HAP-1 (cell line): ENCODE measurements at places on chromosomes 16 and 17.
A peak's percentile ranks its signal among the peaks of the same experiment; 100 is the strongest.

DNA sequence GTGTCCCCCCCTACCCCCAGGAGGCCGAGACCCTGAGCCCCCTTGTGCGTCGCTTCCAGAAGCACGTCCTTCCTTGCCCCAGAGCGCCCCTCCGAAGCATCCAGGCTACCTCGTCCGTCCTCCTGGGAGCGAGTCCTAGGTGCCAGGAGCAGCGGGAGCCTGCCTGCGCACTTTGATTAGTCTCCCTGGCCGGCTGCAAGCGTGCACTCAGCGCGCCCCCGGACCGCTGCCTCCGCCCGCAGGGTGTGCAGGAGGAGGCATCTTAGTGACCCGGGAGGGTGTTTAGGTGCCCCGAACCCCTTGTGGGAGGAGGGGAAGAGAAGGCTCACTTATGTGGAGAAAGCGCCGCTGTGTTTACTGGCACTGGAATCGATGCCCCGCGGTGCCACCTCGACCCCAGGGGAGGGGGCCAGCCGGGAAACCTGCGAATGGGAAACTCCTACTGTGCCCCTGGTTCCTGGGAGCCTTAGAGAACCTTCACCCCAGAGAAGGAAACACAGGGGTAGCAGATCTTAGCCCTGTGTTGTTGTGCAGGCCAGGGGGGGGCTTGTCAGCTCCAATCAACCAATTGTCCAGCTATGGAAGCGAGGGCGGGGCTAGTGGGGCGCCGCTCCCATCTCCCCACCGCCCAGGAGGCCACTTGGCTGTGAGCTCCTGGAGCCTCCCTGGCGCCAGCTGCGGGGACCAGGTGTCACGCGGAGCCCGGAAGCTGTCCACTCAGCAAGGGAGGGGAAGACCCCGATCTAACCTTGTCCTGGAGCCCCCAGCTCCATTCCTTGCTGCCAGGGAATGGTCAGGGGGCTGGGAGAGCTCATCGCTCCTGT, 922.8 kb upstream of the EEF2KMT start:
- DNase-seq, result no peak

DNA sequence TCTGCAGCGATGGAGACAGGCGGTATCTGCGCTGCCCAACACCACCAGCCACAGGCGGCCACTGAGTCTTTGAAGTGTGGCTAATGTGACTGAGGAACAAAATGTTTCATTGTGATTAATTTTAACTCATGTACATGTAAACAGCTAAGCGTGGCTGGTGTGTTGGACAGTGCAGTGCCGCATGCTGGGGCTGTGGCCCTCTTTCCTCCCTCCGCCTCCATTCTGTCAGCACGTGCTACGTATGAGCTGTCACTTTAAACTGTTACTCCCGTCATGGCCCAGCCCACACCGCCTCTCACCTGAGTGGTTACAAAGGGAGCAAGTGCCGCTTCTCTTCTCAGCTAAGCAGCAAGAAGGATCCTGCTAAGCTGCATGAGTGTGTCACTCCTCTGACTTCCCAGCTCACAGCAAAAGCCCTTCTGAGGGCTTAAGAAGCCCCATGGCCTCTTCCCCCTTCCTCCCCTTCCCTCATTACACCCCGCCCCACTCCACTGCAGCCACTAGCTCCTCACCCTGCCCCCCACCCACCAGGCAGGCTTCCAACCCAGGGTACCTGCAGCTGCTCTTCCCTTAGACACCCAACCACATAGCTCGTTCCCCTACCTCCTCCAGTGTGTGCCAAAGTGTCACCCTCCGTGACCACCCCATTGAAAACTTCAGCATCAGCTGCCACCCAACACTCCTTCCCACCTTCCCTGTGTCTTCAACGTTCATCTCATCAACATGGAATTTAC, 15.0 kb downstream of the HASPIN start:
- DNase-seq, result no peak

GRCh38 chr17:28773736-28774135, 29.9 kb downstream of the TRAF4 start:
- DNase-seq, result no peak

DNA sequence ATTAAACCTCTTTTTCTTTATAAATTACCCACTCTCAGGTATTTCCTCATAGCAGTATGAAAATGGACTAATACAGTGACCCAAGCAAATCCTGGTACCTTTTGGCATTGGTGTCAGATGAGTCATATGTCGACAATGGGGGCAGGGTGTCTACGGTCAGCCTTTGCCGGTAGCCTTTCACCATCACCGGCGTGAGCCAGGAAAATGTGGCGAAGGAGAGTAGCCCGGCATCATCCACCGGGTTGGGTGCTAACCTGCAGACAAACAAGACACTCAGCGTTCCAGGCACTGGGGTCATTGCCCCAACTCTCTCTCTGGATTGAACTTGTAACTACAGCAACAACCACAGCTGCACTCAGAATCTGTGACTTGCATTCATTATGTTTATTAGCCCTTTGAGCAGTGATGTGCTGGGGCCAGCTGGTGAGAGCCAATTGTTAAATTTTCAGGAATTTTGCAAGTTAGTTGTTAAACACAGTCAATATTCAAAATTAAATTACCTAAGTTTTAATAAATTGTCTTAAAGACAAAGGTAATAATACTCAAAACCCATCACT, 11.9 kb downstream of the ABCC12 start:
- DNase-seq, result no peak

DNA sequence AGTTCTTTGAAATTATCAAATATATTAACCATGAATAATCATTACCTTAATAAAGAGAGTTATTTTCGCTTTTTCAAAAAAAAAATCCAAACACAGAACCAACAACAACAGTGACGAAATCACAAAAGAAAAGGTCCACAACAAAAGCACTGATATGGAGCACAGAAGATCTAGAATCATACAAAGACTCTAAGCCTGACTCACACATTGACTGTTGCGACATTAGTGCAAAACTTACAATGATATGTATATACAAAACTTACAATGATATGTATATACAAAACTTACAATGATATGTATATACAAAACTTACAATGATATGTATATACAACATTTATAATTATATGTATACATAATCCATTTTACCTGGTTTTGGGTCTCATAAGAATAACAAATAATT, 117.7 kb downstream of the USP22 start:
- DNase-seq, result no peak

DNA sequence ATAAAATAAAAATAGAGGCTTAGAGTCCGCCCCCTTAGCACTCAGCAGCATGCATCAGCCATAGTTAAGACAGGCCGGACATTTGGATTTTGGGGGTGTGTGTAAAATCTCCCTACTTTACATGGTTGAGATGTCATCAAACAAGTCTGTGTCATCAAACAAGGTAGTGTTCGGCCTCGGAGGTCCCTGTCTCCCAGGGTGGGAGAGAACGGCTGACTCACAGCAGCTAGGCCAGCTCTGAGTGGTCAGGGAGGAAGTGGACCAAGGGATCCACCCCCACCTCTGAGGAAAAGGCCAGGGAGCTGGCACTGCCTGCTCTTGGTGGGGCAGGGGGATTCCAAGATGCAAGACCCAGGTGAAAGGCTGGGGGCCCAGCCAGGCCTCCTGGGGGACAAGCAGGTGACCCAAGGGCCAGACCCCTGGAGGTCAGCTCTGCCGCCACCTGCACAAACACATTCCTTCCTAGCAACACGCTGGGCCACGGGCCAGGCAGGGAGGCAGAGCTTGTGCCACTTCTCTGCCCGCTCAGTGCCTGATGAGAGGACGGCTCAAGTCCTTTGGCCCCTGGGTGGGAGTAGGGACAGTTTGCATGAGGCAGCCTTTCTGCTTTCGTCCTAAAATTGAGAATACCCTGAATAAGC, 28.5 kb downstream of the KIFC3 start:
- no peak for DNase-seq

- peak; percentile 75 for DNase-seq
These were observed 25.7 kb downstream of the CIBAR2 start for GRCh38 chr16:85086347-85087291.

DNA sequence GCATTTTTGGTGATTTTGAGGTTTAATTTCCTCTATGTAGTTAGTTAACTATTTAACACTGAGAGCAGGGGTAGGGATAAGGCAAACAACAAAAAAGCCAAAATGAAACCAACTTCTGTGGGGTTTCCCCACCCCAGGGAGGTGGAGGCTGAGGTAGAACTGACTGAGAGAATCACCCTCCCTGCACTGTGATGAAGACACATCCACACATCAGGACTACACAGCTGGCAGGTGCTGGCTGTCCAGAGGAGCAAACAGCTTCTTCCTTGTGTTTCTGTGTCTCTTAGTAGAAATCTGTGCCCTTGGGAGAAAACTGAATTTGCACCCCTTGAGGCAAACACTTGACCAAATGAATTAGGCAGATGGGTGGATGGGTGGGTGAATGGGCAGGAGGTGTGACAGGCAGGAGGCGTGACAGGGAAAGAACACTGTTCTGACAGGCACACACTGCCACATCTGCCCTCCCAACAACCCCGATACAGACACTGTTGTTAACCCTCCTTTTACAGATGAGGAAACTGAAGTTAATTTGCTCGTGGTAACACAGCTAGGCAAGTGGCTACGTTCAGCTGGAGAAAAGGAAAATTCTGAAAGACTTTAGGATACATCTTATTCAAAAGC, 62.9 kb upstream of the AMZ2 start:
- DNase-seq, result no peak

- DNase-seq, result no peak
These were observed 94.2 kb downstream of the NTN1 start for GRCh38 chr17:9115214-9116191.

GRCh38 chr17:35449371-35449931, 885 bp upstream of the SLFN13 start:
- DNase-seq, result no peak

- DNase-seq, result peak; percentile 6
These were observed 15.3 kb downstream of the MPP2 start for GRCh38 chr17:43891851-43892646.

- DNase-seq, result peak; percentile 90
These were observed 4.5 kb upstream of the SGCA start for GRCh38 chr17:50161023-50161910.

GRCh38 chr17:49566668-49567071, 9.0 kb upstream of the NXPH3 start:
- DNase-seq, result no peak

DNA sequence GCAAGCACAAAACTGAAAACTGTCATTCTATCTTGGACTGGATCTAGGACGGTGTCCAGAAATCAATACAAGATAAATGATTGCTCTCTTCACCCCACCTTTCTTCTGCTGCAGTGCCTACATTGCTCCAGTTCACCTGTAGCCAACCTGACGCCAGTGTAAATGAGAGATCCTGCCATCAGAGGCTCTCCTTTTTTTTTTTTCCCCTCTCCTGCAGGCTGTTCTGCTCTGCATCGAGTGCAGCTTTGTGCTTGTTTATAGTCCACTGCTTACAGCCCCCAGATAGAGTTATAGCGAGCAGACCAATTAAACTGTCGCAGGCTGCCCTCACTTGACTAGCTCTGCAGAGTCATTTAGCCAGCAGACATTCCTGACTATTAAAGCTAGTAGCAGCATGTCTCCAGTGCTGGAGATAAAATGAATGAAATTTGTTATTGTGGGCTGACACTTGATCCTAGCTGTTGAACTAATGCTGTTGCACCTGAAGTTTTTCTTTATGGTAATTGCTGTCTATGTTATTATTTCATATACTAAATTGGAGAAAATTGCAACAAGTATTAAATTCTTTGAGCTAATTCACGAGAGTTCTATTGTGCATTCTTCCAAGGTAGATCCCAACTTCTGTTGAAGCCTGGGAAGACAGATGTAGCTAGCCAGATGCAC, 257.1 kb downstream of the FTO start:
- no peak for DNase-seq

- DNase-seq, result no peak
These were observed 47.3 kb upstream of the CMIP start for GRCh38 chr16:81397058-81397878.

- no peak for DNase-seq
These were observed 9.7 kb upstream of the TNS4 start for GRCh38 chr17:40511136-40511535.

DNA sequence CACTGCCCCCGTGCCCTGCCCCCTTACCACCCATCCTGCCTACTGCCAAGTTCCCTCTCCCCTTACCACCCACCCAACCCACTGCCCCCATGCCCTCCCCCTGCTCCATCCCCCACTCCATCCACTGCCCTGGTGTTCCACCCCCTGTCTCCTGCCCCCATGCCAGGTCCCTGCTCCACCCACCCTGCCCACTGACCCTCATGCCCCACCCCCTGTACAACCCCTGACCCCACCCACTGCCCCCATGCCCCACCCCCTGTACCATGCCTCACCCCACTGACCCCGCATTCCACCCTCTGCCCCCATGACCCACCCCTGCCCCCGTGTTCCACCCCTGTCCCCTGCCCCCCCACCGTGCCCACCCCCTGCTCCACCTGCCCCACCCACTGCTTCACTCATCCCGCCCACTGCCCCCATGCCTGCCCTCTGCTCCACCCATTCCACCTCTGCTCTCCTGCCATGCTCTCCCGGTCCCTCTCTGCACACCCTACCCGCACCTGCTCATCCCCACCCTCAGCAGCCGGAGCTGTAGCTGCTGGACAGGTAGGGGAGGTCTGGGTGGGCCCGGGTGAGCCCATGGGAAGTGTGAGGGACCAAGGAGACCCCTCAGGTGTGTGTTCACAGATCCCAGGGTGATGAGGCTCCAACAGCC, 7.4 kb upstream of the FN3KRP start:
- no peak for DNase-seq

- no peak for DNase-seq
These were observed 27.3 kb upstream of the RNPS1 start for GRCh38 chr16:2295056-2295798.

DNA sequence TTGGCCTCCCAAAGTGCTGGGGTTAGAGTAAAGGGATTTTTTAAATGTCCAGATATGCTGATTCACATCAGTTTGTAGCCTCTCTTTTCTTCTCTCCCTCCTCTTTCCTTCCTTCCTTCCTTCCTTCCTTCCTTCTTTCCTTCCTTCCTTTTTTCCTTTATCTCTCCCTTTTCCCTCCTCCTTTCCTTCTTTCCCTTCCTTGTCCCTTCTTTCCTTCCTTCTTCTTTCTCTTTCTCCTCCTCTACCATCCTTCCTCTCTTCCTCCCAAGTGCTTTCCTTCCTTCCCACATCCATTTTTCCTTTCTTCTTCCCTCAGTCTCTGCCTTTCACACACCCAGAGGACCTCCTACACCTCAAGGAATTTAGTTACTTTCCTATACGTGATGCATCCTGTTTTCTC, 671.8 kb downstream of the HS3ST4 start:
- no peak for DNase-seq
